ENCODE measurements at places on chromosomes 11 and 22. TPM values are rescaled to one million over a fixed set of nuclear protein-coding genes. Genes with fewer than 3 reads are reported as not detected.

GRCh38 chr11:41579546-41579945 is 120.1 kb upstream of the LRRC4C start:
- no peak for DNase-seq

- no peak for DNase-seq
Measured at GRCh38 chr11:55732936-55733335, 40.3 kb upstream of the OR5D13 start.

DNA sequence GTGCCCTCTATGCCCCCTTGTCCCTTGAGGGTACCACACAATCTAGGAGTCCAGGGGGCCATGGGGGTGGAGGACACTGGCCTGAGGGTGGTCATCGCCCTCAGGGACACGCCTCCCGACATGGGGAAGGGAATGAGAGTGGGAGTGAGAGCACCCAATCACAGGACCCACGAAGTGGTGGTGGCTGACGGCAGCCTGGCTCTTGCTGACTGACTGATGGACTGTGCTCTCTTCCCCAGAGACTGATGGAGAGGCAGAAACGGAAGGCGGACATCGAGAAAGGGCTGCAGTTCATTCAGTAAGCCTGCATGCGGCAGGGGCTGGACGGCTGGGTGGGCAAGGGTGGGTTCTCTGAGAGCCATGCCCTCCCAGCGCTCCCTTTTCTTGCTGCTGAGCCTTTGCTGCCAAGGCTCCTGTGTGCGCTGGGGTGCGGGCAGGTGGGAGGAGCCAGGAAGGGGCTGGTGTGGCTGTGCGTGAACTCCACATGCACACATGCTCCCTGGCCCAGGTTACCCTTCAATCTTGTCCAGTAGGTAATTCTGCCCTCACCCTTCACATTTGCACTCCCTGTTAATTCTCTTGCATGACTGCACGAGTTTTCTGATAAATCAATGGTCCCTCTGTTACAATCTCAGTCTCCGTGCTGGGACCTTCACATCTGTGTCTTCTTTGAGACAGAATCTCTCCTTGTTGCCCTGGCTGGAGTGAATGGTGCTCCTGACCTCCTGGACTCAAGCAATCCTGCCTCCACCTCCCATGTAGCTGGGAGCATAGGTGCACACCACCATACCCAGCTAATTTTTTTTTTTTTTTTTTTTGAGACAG is 19.3 kb downstream of the ZC3H7B start:
- no peak for DNase-seq

GRCh38 chr22:47573141-47573540 is 810.7 kb downstream of the TBC1D22A start:
- DNase-seq: no peak

GRCh38 chr11:17740649-17741235 is 6.2 kb downstream of the KCNC1 start:
- no peak for DNase-seq

GRCh38 chr11:128886406-128887124 is 4.6 kb upstream of the KCNJ5 start:
- no peak for DNase-seq

DNA sequence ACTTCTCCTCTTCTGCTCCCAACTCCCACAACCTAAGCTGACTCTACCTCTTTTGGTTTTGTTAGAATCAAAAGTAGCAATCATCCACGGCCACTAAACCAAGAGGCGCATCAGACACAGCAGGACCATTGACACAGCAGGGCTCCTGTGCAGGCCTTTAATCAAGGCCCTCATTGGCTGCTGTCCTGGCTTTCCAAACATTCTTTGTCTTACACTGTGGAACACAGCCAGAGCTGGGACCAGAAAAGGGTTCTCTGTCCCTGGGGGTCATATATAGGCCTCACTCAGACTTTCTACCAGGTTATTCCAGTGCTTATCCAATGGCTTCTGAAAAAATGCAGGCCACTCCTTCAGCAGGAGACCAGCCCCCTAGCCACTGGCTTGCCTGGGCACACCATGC is 212.7 kb upstream of the NTM start:
- no peak for DNase-seq

DNA sequence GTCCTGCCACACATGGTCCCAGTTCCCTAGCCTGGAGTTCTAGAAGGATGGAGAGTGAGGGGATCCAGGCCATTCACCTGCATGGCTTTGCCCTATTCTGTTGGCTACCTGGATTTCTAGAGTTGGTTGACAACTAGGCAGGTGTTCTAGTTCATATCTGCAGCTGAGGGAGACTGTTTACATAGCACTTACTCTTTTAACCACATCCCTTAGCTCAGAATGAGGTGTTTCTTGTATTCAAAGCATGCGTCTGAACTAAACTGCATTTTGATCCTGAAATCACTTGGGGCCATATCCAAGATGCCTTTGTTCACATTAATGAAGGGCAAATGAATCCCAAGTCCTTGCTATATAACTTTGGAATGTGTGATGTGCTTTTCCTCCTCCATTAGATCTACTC is 60.9 kb downstream of the SYT13 start:
- DNase-seq: no peak

DNA sequence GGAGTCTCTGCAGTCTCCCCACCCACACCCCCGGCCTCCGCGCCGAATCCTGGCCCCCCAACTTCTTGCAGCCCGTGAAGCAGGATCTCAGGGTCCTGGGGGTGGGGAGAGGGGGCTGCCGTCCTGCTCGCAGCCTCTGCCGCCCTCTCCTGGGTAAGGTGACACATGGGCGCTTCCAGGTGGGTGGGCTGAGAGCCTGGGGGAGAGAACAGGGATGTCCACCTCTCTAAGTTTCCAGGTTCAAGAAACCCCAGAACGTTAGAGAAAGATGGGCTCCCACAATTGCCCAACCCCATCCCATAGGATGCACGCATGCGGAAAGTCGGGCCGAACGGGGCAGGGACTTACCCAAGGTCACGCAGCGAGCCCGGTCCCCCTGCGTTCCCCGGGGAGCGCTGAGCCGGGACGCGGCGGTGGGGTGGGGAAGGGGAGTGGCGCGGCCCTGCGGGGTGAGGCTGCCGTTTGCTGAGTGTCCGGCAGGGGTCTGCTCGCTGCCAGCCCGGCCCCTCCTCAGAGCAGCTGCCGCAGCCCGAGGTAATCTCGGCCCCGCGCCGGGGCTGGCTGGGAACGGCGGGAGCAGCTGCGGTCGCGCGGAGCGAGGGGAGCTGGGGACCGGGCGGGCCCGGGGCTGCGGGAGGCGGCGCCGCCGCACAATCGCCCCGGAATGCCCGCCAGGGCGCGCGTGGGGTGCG is 705 bp upstream of the CAPN1 start:
- DNase-seq: peak; percentile 71

- no peak for DNase-seq
Measured at GRCh38 chr11:32571039-32571438, 12.6 kb upstream of the EIF3M start.

DNA sequence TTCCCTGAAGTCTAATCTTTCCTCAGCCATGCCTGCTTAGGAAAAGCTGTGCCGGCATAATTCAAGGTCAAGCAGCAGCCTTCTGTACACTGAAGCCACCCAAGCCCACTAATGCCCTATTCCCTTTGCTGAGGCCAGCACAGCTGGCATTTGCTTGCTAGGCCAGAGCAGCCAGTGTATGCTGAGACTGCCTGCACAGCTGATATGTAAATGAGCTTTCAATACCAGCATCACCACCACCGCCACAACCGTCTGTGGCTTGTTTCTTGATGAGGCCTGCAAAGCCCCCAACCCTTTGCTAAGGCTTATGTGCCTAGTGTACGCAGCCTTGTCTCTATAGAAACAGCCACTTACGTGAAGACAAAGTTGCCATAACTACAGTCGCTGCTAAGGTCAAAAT is 56.3 kb upstream of the TNRC6B start:
- peak; percentile 77 for DNase-seq

The TEX54 gene
- not detected for total RNA-seq

The PISD gene
- 43.6 TPM for total RNA-seq

The MRGPRX3 gene
- total RNA-seq: not detected

The RPS25 gene
- total RNA-seq: 2,869 TPM

The APOBEC3H gene
- 1.6 TPM for total RNA-seq

The OR8G5 gene
- total RNA-seq: not detected

The DAGLA gene
- total RNA-seq: 0.08 TPM
